ENCODE measurements at places on chromosomes 2 and 18.

DNA sequence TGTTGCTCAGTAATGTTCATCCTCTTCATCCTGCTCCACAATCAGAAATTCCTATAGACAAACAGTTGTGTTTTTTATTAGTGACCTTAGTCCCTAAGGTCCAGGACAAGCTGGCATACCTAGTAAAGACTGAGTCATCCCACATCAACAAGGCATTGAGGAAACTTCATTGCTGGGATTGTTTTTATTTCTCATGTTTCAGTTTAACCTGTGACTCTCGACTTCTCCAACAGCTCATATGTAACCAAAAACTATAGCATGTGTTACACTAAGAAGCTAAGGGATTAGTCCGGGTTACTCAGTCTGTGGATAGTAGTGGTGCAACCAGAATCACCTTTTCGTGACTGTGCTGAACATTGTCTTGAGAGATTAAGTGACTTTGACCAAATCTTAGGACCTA lies 292.1 kb downstream of the RDH14 start:
- DNase-seq, result no peak

- no peak for DNase-seq
Measured at GRCh38 chr2:223437788-223438187, 164.4 kb downstream of the SCG2 start.

GRCh38 chr2:195590861-195591205 lies 66.2 kb upstream of the SLC39A10 start:
- no peak for DNase-seq

- DNase-seq, result no peak
Measured at GRCh38 chr2:196206804-196207203, 35.4 kb upstream of the STK17B start.

- peak; percentile 72 for DNase-seq
Measured at GRCh38 chr2:137467246-137467862, 496.9 kb upstream of the HNMT start.

GRCh38 chr2:127072970-127073369 lies 34.0 kb downstream of the BIN1 start:
- no peak for DNase-seq

GRCh38 chr2:28578774-28579173 lies 82.9 kb downstream of the PLB1 start:
- DNase-seq, result no peak

- DNase-seq, result no peak
Measured at GRCh38 chr2:31469648-31470047, 55.1 kb upstream of the XDH start.

DNA sequence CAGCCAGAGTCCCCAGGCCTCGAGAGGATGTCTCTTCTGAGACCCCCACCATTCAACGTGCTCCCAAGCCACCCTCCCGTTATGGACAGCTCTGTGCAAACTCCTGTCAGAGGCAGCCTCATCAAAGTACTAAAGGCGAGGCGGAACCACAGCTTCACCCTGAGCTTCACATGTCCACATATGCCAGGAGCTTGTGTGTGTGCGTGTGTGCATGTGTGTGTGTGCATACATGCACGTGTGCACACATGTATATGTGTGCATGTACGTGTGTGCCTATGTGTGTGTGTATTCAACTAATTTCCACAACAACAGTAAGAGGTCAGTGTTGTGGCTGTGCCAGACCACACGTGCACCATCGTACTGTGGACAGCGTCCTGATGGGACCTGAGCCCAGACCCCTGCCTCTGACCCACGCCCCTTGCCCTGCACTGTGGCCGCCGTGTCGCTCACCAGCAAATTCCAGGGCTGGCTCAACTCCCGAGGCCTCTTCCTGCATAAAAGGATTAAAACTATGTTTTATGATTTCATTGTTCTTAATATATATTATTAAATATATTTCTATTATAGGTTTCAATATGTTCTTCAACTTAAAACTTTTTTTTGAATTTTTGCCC lies 444.8 kb downstream of the EIPR1 start:
- DNase-seq, result no peak

GRCh38 chr2:9002637-9003365 lies 683 bp downstream of the MBOAT2 start:
- DNase-seq, result peak; percentile 43

- DNase-seq, result peak; percentile 21
Measured at GRCh38 chr2:160924936-160925353, 235.3 kb upstream of the TANK start.

GRCh38 chr2:65818873-65819451 lies 386.6 kb upstream of the SPRED2 start:
- DNase-seq, result no peak

DNA sequence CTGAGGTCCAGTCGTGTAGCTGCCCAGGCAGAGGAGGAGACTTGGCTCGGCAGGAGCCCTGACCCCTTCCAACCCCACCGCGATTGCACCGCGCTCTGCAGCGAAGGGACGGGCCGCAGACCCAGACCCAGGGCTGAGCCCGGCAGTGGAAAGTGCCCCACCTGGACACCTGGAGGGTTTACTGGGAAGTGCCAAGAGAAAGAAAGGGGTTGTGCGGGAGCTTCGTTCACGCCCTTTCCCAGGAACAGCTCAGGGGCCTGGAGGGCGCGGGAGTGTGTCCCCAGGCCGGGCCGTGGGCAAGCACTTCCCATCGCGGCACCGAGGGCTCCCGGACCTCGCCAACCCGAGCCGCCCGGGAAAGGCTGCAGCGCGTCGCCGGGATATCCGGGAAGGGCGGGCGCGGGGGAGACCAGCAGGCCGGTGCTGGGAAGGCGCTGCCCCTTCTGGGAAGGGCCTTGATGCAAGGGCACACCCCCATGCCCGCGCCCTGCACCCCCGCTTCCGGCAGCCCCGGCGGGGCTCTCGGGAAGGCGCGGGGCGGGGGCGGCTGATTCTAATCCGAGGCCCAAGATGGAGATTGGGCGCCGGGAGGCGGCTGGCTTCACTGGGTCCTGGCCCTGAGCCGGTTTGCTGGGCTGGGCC lies 36.1 kb upstream of the MRPL33 start:
- DNase-seq, result peak; percentile 92

- DNase-seq, result no peak
Measured at GRCh38 chr2:147468349-147468748, 376.5 kb upstream of the ACVR2A start.

DNA sequence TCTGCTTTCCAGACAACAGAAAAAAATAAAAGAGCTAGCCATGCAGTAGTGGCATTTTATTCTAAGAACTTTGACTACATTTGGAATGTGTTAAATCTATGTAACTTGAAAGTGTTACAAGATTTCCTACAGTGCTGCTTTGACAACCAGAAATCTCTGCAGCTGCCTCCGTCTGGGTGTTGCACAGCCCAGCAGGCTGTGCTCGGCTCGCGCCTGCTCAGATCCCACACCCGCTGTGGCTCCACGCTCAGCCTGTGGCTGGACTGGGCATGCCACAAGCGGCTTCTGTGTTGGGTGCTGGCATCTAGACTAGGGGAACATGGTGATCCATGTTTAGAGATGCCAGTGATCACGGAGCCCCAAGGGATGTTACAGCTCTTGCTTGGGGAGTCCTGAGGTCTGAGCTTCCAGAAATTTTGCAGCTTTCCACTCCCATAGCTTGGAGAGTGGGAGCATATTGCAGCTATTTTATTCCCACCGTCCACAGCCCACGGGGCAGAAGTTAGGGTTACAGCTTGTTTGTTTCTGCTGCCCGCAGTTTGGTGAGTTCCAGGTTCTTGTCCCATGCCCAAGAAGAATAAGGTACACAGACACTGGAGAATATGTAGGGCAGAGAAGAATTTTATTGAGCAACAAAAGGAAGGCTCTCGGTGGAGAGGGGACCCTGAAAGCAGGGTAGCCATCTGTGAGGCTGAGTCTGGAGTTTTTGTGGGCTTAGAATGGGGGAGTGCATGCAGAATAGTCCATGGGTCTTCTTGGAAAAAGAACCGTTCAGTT lies 44.1 kb downstream of the FAM171B start:
- no peak for DNase-seq

GRCh38 chr2:111119822-111120252 lies 877 bp upstream of the BCL2L11 start:
- DNase-seq, result no peak

- DNase-seq, result no peak
Measured at GRCh38 chr18:35050705-35051195, 9.5 kb downstream of the MAPRE2 start.

Measured in iPS-NIHi11 (cell line).